ENCODE measurements at places on chromosomes 3 and 15.
A peak's percentile ranks its signal among the peaks of the same experiment; 100 is the strongest.

GRCh38 chr3:178246004-178246403 lies 290.2 kb upstream of the KCNMB2 start:
- ATAC-seq: no peak

GRCh38 chr15:91032919-91033803 lies 10.8 kb upstream of the VPS33B start:
- ATAC-seq: peak; percentile 70

DNA sequence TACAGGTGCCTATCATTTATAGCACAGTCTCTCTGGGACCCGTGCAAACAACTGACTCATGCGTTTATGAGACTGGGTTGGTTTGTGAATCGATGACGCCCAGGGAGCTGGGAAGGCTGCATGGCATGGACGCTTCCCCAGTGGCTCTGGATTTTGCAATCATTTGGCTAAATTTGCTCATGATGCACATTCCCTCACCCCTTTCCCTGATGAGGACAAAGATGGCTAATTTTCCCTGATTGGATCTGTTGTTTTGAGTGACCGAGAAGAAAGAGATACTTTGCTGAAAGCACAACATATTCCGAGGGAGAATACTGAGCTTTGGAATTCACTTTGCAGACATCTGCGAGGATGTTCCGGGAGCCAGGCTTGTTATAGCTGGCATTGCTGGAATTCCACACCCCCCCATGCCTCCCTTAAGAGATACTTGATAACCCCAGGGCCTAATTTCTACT lies 51.1 kb downstream of the CGNL1 start:
- ATAC-seq: no peak

- no peak for ATAC-seq
Measured at GRCh38 chr3:155944081-155944480, 73.6 kb downstream of the GMPS start.

GRCh38 chr15:28093752-28094535 lies 5.2 kb downstream of the OCA2 start:
- ATAC-seq: no peak
